ENCODE measurements at places on chromosomes 2 and 18. TPM values are rescaled to one million over a fixed set of nuclear protein-coding genes. Genes with fewer than 3 reads are reported as not detected.

DNA sequence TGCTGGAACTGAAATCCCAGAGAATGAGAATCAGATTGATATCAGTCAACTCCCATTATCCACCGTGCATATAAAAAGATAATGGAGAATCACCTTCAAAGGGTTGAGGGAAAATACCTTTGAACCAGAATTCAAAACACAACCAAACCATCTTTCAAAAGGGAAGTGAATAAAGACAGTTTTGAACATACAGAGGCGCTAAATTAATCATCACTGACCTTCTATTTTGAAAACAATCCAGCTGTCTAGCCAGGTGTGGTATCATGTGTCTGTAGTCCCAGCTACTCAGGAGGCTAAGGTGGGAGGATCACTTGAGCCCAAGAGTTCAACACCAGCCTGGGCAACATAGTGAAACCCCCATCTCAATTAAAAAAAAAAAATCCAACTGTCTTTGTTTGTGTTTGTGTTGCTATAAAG lies 63.6 kb downstream of the TRABD2A start:
- no peak for DNase-seq

ATL2 gene
- polyA plus RNA-seq: 14.9 TPM

GRCh38 chr2:71466301-71467179 lies 13.2 kb downstream of the DYSF start:
- peak; percentile 52 for DNase-seq

GRCh38 chr2:110816404-110817365 lies 84.3 kb downstream of the ACOXL start:
- no peak for DNase-seq

- DNase-seq: no peak
These were observed 75.3 kb downstream of the STK39 start for GRCh38 chr2:168172071-168172470.

- peak; percentile 4 for DNase-seq
These were observed 1.2 kb upstream of the TRAPPC8 start for GRCh38 chr18:31943878-31944816.

FRZB gene
- polyA plus RNA-seq: 0.03 TPM
